DMS53 (cell line): ENCODE measurements at places on chromosomes 1 and 21.

DNA sequence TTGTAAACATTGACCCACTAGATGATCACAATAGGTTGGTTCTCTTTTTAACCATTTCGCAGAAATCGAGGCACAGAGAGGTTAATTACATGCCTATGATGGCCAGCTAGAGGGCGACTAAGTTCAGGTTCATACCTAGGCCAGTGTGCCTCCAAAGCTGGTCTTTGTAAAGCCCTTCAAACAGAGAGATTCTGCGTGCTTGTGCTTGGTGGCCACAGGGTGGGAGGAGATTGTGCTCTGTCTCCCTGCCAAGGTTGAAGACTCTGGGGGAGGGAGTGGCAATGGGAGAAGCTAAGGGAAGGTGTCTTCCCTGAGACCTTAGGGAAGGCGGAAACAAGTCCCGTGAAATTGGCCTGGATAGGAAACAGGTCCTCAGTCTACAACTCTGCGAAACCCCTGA is 59.1 kb upstream of the RBM15 start:
- DNase-seq: no peak

- no peak for DNase-seq
These were observed 67.7 kb downstream of the PTGER3 start for GRCh38 chr1:70979881-70980280.

DNA sequence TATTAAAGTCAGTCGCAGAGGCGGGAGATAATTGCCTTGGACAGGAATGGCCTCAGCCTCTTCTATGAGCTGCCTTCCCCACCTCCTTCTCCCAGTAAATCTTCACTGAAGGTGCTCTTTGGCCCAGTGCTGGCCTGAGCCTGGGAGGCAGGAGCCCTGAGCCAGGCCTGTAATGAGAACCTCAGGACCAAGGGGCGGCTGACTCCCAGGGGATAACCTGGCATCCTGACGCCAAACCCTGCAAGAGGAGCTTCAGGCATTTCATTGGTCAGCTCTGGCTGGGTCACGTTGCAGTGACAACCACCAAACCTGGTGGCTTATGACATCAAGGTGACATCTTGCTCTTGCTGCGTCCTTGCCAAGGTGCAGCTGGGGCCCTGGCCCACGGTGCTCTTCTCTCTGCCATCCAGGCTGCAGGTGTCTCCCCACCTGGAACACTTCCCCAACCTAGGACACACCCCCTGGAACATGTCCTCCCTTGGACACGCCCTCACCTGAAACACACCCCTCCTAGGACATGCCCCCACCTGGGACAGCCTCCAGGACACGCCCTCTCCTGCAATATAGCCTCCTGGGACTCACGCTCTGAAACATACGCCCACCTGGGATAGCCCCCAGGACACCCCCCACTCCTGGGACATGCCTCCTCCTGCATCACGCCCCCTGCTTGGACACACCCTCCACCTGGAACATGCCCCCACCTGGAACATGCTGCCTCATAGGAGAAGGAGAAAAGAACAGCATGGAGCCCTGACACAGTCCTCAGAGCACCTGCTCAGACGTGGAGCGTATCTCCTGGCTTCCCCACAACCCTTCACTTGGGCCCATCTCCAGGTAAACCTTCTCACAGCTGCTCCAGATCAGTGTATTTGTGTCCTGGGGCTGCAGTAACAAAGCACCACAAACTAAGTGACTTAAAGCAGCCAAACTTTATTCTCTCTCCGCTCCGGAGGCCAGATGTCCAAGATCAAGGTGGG is 333.6 kb downstream of the NPHP4 start:
- DNase-seq: no peak

- DNase-seq: no peak
These were observed 136.2 kb downstream of the SEC16B start for GRCh38 chr1:177833631-177834030.

DNA sequence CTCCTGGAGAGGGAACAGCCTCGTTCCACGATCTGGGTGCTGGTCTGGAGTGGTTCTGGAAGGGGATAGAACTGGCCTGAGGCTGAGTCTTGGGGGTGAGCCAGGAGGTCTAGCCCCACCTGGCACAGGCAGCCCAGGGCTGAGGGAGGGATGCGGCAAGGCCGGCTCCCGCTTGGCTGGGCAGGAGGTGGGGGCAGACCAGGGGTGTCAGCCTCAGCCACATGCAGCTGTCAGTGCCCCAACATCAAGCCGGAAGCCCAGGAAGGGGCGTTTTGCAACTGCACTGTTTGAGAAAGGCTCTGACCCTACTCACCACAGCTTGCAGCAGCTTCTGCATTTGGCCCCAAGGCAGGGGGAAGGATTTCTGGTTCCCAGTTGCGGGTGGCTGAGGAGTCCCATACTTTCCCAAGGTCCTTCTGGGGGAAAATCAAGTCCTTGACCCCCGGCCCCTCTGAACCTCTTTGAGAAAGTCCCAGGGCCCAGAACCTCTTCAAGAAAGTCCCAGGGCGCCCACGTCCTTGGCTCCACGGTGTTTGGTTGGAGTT is 2.0 kb downstream of the EFHD2 start:
- no peak for DNase-seq

DNA sequence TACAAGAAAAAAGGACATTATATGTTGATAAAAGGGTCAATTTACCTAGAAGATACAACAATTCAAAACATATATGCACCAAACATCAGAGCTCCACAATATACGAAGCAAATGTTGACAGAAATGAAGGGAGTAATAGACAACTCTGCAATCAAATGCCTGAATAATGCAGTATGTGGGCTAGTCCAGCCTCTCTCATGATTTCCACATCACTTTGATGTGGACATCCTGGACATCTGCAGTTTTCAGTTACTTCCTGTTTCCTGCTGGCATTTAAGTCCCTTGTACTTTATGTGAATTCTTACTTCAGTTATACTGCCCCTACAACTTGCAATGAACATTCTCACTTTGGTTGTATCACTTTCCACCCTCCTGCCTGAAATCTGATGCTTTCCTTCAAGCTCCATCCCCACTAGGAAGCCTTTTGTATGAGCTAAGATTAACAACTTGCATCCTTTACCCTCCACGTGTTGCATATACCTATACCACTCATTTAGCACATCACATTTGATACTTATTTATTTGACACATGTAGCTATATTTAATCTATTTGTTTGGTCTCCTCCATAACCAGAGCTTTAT is 36.7 kb downstream of the DISC1 start:
- peak; percentile 44 for DNase-seq

- no peak for DNase-seq
These were observed 24.6 kb downstream of the PROX1 start for GRCh38 chr1:214012418-214012817.

GRCh38 chr1:3899754-3900149 is 320 bp downstream of the C1orf174 start:
- DNase-seq: no peak

GRCh38 chr21:38349111-38349746 is 92.4 kb downstream of the KCNJ15 start:
- no peak for DNase-seq

DNA sequence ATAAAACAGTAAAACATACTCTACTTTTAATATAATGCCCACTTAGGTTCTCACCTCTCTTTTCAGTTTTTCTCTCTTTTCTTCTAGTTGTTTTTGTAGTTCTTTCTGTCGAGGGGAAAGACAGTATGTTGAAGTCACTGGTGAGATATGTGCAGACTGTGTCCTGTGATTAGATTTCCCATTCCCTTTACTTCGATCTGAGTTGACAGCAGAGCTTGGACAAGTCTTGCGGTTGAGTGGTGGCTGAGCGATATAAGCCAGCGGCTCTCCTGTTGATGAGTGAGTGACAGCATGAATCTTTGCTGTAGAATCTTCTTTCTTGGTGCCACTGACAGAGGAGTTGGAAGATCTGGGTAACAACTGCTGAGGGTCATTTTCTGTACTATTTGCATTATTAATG is 6.0 kb downstream of the CCDC181 start:
- DNase-seq: no peak

- no peak for DNase-seq
These were observed 3.1 kb upstream of the SIM2 start for GRCh38 chr21:36695671-36696389.

DNA sequence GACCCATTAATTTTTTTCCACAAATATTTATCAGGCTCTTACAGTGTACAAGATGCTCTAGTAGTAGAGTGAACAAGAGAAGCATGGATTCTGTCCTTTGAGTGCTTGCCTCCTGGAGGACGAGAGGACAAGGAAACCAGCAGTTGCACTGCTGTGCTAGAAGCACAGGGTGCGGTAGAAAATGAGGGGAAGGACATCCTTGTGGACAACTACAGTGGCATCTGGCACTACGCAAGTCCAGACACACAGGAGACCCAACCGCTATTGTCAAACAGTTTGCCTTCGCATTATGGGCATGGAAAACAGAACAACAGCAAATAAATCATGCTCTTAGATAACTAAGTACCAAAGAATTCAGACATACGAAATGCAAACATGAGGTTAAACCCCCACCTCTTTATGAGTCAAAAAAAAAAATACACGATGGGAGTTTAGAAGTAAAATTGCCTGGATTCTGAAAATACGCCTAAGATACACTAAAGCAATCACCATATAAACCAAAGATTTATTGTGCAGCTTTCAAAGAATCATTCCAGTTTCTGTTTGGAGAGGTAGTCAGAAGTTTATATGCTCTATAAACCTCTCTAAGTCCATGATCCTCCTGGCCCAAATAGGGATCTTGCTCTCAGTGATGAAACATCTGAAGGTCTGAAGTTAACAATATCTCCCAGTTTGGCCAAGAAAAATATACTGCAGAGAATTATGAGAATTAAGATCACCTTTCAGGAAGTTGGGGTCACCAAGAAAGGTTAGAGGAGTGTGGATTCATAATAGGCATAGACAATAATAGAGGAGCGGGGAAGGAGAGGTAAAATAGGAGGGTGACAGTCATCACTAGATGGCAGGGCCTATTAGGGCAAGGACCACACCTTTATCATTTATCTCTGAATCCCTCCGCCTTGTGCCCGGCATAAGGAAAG is 307.8 kb downstream of the NFIA start:
- no peak for DNase-seq

DNA sequence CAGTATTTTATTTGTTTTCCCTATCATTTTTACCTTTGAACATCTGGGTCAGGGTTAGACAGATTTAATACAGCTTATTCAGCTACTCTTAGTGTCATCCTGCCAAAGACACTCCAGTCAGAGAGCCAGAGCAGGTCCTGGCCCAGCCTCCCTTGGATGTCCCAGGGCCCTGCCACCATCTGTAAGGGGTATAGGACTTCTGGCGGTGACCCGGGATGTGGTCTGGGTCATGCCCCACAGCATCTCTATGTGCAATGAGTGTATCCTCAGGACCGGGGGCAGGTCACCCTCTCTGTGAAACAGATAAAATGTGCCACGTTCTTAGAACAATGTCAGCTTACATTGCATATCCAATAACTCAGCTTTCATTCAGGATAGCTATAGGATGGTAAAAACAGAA is 37.8 kb upstream of the PRSS38 start:
- no peak for DNase-seq

DNA sequence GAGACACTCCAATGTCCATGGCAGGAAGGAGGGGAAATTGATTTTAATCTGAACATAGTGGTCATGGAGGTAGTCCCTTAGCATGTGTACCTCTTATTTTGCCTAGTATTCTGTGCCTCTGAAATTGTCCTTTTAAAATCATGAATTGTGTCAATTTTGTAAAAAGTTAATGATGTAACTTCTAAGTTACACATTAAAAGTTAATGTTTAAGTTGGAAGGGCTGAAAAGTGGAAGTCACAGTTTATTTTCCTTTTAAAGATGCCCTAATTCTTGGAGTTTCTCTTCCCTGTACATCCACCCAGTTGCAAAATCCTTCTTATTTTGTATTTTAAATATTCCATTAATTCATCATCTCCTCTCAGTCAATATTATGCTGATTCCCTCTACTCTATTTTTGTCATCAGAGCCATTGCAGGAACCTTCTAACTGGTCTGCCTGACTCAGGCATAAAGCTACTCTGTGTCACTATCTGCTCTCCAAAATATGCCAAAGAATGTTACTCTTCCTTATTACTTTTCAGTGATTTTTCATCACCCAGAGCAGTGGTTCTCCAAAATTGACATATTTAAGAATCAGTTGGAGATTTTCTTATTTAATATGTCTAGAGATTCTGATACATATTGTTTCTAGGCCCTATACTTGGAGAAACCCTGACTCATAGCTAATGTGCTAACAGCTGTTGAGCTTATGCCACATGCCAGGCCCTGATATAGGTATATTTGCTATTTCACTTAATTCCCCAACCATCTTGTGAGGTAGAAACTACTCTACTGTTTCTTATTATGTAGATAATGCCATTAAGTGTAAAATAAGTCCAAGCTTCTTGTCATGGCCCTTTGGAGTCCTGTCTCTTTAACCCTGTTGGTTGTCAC is 5.1 kb downstream of the HOOK1 start:
- DNase-seq: peak; percentile 11
